Osteoblast (primary cell): ENCODE measurements at places on chromosomes 2 and 18. TPM values are rescaled to one million over a fixed set of nuclear protein-coding genes. Genes with fewer than 3 reads are reported as not detected.

- no peaks in the 10 kb centered on the region for H3K36me3 ChIP-seq
- DNase-seq = no peak
- H3K27me3 ChIP-seq = no peaks in the 10 kb centered on the region
- H3K4me3 ChIP-seq = no peak overlapping the region
Measured at GRCh38 chr2:101587251-101587650, 110.3 kb upstream of the MAP4K4 start.

DNA sequence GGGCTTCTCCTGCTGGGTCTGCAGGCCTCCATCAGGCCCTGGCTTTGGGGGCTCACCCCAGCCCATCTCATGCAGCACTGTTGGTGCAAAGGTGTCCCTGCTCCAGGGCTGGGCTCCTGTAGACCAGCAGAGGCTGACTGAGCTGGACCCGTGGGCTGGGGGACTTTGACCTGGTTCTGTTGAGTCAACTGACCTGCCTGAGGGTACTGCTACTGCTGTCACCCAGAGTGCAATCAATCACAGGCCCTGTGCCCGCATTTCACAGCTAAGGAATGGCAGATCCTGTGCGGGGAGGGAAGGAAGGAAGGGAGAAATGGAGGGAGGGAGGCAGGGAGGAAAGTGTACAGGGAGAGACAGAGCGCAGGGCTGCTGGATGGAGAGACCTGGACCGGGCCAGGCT, 136.8 kb downstream of the TPO start:
- peaks cover 12% of the 10 kb centered on the region for H3K4me1 ChIP-seq
- no peak for DNase-seq
- H3K36me3 ChIP-seq = no peaks in the 10 kb centered on the region

DNA sequence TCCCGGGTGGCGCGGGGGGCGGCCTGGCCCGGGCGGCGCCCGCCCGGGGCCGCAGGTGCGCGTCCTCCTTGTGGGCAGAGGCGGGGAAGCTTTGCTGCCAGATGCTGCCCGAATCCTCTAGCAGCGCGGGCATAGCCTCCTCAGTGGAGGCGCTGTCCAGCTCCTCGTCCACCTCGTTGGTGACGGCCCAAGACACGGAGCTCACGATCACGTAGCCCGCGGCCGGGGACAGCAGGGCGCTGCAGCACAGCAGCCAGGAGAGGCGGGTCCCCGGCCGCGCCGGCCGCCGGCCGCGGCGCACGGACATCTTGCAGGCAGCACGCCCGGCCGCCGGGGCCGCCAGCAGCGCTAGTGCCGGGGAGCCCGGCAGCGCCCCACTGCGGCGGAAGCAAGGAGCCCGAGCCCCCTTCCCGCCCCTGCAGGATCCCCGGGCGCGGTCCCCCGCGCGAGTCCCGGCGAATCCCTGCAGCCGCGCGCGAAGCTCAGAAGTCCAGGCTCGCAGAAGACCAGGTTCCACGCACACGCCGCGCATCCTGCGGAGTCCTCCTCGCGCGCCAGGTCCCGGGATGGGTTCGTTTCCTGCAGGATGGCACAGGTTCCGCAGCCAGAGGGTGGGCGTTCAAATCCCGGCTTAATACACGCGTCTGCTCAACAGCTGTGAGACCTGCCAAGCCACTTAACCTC, at the start of gene CREG2:
Gene CREG2, minus strand, starts transcription at position 353 of the 684 bp plus-strand sequence. Its CDS starts 46 bp downstream, at position 307.
- peaks cover 23% of the 10 kb centered on the region for H3K4me1 ChIP-seq
- peak; percentile 97 for DNase-seq
- no peak within 1 kb of the TSS for H3K27ac ChIP-seq
- H3K4me3 ChIP-seq = peak within 1 kb of the TSS; percentile 67
- peaks cover 3% of the 10 kb centered on the region for H3K36me3 ChIP-seq
- H3K27me3 ChIP-seq = peaks cover 29% of the 10 kb centered on the region

DNA sequence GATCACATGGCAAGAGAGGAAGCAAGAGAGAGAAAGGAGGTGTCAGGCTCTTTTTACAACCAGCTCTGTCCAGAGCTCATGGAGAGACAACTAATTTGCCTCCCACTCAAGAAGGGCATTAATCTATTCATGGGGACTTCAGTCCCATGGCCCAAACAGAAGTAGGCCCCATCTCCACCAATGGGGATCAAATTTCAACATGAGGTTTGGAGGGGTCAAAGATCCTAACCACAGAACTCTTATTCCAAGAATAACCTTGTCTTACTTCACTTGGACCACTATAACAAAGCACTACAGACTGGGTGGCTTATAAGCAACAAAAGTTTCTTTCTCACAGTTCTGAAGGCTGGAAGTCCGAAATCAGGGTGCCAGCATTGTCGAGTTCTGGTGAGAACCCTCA, 31.8 kb downstream of the GRB14 start:
- no peak for DNase-seq
- H3K36me3 ChIP-seq = no peaks in the 10 kb centered on the region
- H3K4me1 ChIP-seq = no peaks in the 10 kb centered on the region
- H3K27me3 ChIP-seq = no peaks in the 10 kb centered on the region
- H3K4me3 ChIP-seq = no peak overlapping the region

- no peaks in the 10 kb centered on the region for H3K27me3 ChIP-seq
- DNase-seq = peak; percentile 87
- peak overlapping the region; percentile 83 for H3K27ac ChIP-seq
- H3K4me3 ChIP-seq = no peak overlapping the region
Measured at GRCh38 chr2:37833423-37833822, 91.7 kb upstream of the RMDN2 start.

DNA sequence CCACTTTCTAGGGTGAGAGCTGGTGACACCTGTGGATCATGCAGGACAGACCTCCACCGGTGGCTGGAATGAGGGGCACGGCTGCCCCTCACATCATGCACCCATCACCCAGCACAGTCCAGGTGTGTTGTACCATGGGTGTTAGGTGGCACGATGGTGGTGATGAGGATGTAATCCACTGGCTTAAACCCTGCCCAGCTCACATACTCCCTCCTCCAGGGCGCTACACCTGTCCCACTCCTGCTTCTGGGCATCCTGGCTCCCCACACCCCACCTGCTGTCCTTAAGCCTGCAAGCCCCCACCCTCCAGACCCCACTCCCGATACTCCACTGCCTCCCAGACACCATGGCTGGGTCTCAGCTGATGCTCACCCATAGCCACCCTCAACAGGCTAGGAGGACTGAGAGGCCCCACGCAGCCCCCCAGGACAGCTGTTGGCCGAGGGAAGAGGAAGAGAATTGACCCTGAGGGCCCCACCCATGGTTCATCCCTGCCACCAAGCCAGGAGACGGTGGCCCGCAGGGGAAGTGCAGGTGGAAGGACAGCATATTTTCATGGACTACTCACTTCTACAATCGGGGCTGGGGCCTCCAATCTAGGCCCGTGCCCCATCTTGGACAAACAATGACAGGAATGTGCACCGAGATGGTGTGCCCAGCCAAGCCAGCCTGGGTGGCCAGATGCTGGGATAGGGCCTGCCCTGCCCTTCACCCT, 34.3 kb downstream of the MAL start:
- H3K36me3 ChIP-seq = no peaks in the 10 kb centered on the region
- no peak overlapping the region for H3K4me3 ChIP-seq
- no peaks in the 10 kb centered on the region for H3K4me1 ChIP-seq
- H3K27ac ChIP-seq = no peak overlapping the region
- H3K27me3 ChIP-seq = peaks cover 19% of the 10 kb centered on the region

DNA sequence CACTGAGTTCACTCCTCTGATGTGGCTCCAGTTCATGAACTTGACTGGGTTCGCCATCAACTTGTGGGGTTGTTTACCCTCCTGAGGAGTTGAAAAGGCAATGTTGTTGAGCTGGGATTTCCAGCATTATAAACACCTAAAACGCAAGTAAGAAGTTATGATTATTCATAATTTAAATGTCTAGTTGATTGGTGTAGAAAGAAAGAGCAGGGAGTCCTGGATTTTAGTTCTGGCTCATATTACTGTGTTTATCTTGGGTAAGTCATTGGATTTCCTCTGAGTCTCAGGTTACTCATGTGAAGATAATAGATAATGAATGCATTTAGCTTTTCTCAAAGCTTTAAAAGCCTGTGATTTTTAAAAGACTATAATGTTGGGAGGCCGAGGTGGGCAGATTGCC, 438.0 kb upstream of the CDH20 start:
- H3K4me3 ChIP-seq = no peak overlapping the region
- peaks cover 4% of the 10 kb centered on the region for H3K4me1 ChIP-seq
- H3K27ac ChIP-seq = no peak overlapping the region
- H3K36me3 ChIP-seq = no peaks in the 10 kb centered on the region
- peak; percentile 41 for DNase-seq

DNA sequence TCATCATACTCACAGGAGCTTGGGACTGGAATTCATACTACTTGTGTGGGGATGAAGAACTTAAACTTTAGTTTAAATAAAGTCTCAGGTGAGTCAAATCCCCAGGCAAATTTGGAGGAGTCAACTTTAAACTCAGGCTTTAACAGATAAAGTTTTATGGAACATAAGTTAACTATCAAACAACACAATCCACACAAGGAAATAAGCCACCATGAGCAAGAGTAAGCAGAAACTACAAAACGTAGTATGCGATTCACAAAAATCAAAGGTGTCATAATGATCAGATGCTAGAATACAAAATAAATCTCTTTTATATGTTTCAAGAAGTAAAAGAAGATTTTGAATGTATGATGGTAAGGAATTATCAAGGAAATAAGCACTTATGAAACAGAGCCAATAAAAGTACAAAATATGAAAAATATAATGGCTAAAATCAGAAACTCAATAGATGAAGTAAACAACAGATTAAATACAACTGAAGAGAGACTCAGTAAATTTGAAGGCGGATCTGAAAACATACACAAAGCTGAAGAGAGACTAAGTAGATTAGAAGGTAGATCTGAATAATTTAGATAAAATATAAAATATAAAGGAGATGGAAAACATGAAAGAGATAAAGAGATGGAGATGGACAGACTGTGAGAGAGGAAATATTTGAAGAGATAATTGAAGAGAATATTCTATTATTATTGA, 97.5 kb upstream of the TWIST2 start:
- no peaks in the 10 kb centered on the region for H3K27me3 ChIP-seq
- no peaks in the 10 kb centered on the region for H3K4me1 ChIP-seq
- H3K4me3 ChIP-seq = no peak overlapping the region
- H3K36me3 ChIP-seq = no peaks in the 10 kb centered on the region
- H3K27ac ChIP-seq = no peak overlapping the region

Gene ADCYAP1
- not detected in 2 replicates for total RNA-seq
